ENCODE measurements at places on chromosomes 5 and 9. TPM values are rescaled to one million over a fixed set of nuclear protein-coding genes. Genes with fewer than 3 reads are reported as not detected.

LRRC26 gene
- total RNA-seq = not detected

ELOVL7 gene
- not detected for total RNA-seq

AFAP1L1 gene
- total RNA-seq = 0.27 TPM

GZMA gene
- 7.3 TPM for total RNA-seq

SLC34A3 gene
- total RNA-seq = not detected

CDH9 gene
- not detected for total RNA-seq

WDR31 gene
- 0.96 TPM for total RNA-seq

DOK3 gene
- 3.8 TPM for total RNA-seq

CTXN3 gene
- total RNA-seq = not detected

TAF11L5 gene
- total RNA-seq = not detected

MOB3B gene
- 0.73 TPM for total RNA-seq

LRRTM2 gene
- not detected for total RNA-seq

CFAP77 gene
- not detected for total RNA-seq

PCDHGA6 gene
- 0.68 TPM for total RNA-seq

Measured in naive thymus-derived CD8-positive, alpha-beta T cell (primary cell).